ENCODE measurements at places on chromosomes 13 and 19.

- DNase-seq: no peak
These were observed 155.6 kb downstream of the COG6 start for GRCh38 chr13:39811051-39811450.

GRCh38 chr19:47379381-47379938, 30.3 kb downstream of the DHX34 start:
- no peak for DNase-seq

DNA sequence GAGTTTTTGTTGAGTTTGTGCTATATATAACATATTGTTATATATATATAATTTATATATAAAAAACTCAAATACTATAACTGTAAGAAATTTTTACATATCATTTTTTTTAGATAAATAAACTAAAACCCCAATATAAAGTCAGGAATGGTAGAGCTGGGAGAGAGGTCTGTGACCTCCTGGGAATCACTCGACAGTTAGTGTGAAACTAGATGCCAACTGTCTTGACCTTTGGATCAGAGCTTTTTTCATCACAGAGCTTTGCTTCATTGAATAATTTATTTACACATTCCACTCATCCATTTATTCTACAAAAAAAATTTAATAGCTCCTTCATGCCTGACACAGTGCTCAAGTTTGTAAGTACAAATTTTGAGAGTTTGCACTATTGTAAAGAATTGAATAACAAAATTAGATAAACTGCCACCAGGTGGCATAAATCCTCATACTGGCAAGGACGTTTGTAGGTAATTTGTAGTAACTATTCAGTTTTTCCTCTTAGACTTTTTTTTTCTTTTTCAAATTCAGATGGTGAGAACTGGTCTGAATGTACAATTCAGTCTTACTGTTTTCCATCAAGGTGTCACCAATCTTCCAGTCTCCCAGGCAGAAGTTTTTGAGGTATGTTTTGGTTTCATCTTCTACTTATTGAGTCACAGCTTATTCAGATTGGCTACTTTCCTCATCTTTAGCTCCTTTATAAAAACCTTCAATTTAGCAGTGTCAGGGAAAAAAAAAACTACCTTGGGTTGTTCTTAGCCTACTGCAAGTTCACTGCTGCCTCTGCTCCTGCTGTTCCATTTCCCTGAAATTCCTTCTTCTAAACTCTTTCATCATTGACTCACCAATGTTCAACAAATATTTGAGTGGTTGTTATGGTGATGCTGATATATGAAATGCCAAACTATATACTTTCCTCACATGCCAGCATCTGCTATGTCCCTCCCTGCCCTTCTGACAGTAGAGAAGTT, 28.7 kb downstream of the LACC1 start:
- DNase-seq: no peak

- no peak for DNase-seq
These were observed 4.1 kb downstream of the NDUFA3 start for GRCh38 chr19:54106716-54107115.

- peak; percentile 30 for DNase-seq
These were observed 68.6 kb downstream of the SPACA7 start for GRCh38 chr13:112444416-112445399.

GRCh38 chr13:24875566-24875965, 111.6 kb downstream of the RNF17 start:
- DNase-seq: no peak

DNA sequence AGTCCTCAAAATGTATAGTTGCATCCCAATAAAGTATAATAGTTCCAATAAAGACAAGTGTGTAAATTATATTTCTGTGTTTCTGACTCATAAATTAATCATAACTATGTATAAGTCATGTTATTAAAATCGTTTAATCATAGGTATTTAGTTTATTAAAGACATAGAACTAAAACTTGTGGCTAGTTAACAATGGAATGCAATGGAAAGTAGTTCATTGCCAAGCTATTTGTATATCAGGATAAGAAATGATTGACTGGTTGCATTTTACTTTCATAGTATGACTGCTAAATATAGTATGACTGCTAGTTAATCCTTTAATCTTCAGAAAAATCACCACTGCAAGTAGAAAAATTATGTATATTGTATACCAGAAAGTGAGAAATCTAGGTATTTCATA, 16.9 kb downstream of the COG3 start:
- no peak for DNase-seq

DNA sequence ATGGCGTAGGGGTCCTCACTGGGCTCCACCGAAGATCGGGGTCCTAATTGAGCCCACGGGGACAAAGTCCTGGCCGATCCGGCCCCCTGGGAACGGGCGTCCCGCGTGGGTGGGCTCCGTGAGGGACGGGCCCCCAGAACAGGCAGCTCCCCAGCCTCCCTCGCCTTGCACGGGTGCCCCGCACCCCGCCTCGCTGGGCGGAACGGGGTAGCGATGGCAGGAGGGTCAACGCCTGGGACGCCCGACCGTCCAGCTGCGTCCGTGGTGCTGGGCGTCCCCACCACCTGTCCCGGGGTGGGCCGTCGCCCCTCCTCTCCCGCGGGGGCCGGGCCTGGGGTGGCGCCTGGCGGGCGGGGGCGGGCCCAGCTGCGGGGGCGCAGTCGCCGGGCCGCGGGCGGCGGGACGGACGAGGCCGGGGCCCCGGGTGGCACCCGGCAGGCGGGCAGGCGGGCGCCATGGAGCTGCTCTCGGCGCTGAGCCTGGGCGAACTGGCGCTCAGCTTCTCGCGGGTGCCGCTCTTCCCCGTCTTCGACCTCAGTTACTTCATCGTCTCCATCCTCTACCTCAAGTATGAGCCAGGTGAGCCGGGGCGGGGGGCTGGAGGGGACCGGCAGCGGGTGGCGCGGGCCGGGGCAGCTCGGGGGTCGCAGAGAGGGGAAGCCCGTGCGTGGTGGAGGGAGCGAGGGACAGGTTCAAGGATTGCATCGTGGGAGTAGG, at the start of gene TMEM38A:
TMEM38A (plus strand) TSS at position 377 of the 717 bp plus-strand sequence; CDS start at position 456, 79 bp downstream.
- peak; percentile 84 for DNase-seq

- no peak for DNase-seq
These were observed 63.4 kb downstream of the SMARCA4 start for GRCh38 chr19:11024259-11024658.

DNA sequence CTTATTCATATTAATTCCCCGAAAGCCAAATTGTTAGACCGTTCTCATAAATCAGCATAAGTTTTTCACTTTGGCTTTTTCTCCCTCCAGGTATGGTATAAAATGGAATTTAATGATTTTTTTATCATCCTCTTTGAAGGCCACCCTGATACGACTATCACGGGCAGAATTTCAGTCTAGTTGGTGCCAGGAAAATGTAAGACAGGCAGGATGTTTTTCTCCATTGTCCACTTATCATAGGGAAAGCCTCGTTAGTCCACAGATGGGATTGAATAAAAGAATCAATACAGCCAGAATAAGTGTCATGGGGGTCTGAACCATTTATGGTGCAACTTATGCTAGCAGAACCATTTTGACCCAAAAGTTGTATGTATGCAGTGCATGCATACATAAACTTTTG, 566.0 kb upstream of the ARGLU1 start:
- no peak for DNase-seq

GRCh38 chr13:30140973-30141372, 166.4 kb downstream of the KATNAL1 start:
- DNase-seq: no peak

DNA sequence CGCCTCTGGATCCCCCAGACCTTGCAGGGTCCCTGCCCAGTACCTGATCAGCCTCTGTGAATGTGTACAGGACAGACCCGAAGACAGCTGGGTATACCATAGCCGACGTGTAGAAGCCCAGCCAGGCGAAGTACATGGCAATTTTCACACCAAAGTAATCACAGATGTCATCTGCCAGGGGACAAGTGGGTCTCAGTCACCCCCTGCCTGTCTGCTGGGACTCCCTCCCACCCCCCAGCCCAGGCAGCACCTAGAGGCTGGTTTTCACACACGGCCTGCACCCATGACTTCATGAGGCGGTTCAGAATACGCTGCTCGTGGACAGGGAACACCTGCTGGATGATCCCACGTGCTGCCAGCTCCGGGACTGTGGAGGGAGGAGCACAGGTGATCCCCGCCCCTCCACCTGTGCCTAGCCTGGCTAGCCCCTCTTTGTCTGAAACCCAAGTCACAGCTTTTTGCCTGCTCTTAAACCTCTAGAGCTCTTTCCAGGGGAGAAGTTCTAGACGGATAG, 3.6 kb downstream of the ANO8 start:
- no peak for DNase-seq

DNA sequence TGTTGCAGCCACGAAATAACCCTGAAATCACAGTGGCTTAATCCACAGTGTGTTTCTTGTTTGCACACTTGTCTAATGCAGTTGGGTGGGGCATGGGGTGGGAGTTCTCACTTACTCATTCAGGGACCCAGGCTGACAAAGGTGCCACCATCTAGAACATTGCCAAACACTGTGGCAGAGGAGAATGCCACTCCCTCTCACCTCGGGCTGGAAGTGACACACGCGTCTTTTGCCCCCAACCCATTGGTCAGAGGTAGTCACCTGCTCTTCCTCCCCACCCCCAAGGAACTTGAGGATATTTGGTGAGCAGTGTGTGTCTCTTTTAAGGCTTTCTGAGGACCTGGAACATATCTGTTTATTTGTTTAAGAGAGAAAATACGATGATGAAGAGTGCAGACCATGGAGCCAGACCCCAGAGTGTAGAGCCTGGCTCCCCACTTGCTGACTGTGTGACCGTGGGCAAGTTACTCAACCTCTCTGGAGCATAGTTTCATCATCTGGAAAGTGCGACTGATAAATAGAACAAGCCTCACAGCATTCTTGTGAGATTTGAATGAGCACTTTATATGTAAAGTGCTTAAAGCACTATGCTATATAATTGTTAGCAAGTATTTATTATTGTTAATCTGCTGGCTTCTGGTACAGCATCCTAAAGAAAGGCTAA, 17.4 kb downstream of the GPR183 start:
- no peak for DNase-seq

DNA sequence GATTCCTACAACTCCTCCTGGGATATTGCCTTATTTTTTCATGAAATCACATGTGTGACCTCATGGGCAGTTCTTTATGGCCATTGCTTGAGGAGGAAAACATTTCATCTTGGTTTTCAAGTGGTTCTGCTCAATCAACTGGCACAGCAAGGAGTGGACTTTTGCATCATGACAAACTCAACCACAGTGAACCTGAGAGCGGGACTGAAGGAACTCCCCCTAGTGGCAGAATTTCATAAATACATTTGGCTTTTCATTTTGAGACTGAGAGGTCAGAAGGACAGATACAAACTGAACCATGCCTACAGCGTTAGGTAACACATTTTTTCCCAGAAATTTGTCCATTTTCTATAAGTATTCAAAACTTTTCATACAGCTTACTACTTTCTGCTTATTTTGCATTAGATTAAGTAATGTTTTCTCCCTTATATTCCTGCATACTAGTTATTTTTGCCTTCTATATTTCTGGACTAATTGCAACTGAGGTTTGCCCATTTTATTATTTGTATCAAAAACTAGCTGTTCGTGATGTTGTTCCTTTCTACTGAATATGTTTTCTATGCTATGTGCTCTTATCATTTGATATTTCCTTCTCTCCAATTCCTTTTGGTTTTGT, 13.4 kb upstream of the SIGLEC12 start:
- DNase-seq: no peak

- DNase-seq: no peak
These were observed 1.2 kb downstream of the CIRBP start for GRCh38 chr19:1270213-1270853.

GRCh38 chr13:38872693-38873092, 117.9 kb downstream of the STOML3 start:
- peak; percentile 30 for DNase-seq

- no peak for DNase-seq
These were observed 42.2 kb upstream of the SPACA7 start for GRCh38 chr13:112333756-112334543.

GRCh38 chr19:41426116-41426841, 895 bp downstream of the B3GNT8 start:
- DNase-seq: peak; percentile 61

DNA sequence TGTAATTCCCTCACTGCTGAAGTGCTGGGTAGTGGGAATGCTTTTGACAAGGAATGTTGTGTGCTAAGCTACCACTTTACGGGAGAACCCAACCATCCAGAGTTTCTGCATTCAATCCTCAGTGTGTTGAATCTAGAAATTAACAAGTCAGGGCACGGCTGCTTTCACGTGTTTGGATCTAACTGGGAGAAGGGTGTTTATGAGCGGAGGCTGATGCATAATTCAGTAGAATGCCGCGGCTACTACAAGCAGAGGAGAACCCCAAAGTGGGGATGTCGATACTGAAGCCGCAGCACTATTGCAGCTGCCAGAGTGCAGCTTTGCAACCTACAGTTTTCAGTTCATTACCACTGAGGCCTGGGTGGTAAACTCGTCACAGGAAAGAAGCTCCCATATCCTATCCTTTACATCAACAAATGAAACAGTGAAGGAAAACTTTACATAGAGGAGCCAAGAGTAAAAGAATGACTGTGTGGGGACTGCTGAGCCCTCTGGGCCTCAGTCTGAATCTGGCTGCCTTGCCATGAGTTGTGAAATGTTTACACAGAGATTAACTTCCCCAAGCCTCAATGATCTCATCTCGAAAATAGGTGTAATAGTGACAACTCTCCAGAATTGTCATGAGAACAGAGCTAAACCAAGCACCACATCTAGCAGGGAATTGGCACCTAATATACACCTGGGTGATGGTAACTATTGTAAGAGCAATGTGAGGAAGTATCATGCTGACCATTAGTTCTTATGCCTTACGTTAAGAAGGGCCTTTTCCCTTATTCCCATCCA, 531.7 kb downstream of the MYO16 start:
- no peak for DNase-seq

DNA sequence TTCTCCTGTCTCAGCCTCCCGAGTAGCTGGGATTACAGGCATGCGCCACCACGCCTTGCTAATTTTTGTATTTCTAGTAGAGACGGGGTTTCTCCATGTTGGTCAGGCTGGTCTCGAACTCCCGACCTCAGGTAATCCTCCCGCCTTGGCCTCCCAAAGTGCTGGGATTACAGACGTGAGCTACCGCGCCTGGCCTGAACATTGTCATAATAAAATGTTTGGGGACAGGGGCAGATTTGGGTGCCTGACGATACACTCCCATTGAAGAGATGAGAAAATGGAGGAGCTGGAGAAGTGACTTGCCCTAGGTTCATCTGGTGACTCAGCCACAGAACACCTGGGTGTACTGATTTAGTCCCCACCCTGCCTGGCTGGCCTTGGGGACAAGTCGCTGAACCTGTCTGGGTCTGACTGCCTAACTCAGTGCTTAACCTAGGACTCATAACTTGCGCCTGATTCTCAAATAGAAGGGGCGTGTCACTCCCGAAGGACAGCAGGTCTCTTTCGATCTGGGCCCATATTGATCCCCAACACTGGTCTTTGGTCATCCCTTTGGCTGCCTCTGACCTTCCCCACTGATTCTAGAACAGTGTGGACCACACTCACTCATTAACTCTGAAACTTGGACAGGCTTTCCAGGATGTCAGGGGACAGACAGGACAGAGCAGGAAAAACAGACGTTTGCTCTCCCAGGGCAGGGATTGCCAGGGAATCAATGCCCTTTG, 7.6 kb upstream of the BICRA start:
- DNase-seq: no peak
